ENCODE measurements at places on chromosomes 16 and 17.

GRCh38 chr17:37750768-37751475 lies 6.1 kb upstream of the HNF1B start:
- DNase-seq = no peak

DNA sequence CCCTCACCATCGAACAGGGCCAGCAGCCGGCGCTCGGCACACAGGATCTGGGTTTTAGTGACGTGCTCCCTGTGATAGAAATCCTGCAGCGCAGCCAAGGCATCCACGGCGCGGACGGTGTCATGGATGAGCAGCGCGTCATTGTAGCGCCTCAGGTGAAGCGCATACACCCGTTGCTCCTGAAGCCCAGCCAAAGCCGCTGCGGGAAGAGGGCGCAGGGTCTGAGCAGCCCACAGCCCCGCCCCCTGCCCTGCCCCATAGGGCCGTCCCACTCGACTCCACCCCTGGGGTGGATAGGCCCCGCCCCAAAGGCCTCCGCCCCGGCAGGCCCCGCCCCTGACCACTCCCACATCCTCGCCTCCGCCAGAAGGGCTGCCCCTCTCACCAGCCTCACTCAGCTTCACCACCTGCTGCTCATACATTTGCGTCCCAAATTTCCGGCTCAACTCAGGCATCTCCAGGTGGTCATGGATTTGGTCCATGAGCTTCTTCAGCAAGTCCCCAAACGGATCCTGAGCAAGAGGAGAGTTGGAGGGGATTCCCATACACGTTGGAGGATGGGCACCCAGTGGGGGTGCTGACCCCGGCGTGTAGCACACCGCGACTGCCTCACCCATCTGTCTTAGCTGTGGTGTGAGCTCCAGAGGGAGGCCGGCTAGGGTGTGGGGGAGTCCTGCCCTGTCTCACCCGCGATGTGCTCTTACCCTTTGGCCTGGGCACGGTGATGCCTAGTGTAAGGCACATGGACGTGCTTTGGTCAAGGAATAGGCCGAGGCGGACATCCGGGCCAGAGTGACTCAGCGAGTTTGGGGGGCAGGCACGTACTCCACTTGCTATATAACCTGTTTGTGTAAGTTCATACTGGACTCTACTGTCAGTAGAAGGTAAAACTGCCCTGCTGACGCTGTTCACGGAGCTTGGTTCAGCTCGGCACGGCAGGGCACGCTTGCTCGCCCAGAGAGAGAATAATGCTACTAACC lies 4.6 kb downstream of the DHX58 start:
- DNase-seq = peak; percentile 90

DNA sequence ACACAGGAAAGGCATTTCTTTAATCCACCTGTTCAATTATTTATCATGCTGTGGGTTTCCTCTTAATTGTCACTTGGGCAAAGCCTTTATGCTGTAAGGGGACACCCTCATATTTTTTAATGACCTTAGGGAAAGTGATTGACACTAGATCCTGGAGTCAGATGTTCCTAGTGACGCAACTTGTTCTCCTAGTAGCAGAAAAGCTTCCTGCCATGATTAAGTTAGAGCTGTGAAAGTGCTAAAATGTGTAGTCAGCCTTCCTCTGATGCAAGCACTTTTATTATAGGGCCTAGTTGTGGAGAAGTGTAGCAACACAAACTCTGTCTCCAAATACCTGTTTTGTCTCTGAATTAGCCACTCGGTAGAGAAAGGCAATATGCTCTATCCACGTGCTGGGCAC lies 12.3 kb downstream of the TMEM100 start:
- DNase-seq = no peak

- peak; percentile 90 for DNase-seq
Measured at GRCh38 chr17:63699638-63700527, at the start of gene LIMD2. Gene LIMD2, minus strand, starts transcription at chr17:63700125. Its CDS starts 827 bp downstream, at chr17:63699298.

- no peak for DNase-seq
Measured at GRCh38 chr16:60932600-60932999, 1103.6 kb downstream of the CDH8 start.

DNA sequence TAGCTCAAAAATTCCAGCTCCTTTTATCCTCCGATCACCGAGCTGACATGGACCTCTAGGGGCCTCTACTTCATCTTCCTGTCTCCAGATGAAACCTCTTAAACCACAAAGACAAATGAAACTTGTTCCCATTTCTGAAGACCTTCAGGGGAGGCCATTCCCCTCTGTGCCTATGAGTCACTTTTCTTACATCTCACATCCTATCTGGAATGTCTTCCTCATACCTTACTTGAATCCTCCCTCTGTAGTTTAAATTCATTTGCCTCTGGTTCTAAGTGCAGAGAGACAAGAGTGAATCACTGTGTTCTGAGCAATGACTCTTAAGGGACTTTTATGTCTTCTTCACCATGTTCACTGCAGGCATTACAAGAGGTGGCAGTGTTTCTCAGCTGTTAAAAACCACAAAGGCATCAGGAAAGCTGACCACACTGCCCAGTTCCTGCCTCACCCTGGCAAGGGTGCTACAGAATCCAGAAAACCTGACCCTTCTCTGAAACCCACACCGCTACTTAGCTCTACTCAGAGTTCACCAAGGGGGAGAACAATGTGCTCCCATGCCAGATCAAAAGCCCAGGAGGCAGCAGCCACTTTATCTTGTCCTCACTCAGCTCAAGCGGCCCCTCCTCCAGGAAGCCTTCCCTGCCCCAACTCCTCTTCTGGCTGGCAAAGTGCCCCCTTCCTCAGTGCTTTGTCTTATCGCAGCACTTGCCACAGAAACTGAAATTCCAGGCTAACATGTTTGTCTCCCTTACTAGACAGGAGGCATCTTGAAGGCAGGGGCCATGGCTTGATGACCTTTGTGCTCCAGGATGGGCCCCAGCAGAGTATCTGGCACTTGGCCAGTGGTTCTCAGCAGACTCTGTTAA lies 6.4 kb downstream of the CUEDC1 start:
- DNase-seq = no peak

DNA sequence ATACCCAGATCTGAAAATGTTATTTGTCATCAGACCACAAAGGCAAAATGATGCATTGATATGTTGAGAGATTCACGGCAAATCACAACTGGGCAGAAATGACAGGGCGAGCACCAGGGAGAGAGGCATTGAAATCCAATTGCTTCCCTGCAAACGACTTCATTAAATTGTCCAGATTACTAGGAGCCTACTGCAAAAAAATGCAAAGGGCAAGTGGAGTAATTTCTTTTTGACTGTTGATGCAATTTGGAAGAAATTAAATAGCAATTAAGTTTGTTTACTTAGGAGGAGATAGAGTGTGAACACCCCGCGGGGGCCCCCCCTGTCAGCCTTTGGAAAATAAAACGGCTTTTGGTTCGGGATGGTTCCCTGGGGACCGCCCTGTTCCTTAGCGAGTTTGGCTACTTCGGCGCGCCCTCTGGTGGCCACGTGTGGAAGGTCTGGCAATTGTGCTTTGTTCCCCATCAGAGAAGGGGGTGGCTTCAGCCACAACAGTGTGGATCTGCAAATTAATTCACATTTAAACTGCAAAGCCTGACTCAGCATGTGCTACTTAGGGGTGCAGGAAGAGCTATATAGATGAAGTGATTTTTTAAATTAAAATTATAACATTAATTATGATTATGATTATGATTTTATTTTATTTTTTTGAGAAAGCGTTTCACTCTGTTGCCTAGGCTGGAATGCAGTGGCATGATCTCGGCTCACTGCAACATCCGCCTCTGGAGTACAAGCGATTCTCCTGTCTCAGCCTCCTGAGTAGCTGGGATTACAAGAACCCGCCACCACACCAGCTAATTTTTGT lies 14.5 kb upstream of the TMC7 start:
- peak; percentile 80 for DNase-seq

DNA sequence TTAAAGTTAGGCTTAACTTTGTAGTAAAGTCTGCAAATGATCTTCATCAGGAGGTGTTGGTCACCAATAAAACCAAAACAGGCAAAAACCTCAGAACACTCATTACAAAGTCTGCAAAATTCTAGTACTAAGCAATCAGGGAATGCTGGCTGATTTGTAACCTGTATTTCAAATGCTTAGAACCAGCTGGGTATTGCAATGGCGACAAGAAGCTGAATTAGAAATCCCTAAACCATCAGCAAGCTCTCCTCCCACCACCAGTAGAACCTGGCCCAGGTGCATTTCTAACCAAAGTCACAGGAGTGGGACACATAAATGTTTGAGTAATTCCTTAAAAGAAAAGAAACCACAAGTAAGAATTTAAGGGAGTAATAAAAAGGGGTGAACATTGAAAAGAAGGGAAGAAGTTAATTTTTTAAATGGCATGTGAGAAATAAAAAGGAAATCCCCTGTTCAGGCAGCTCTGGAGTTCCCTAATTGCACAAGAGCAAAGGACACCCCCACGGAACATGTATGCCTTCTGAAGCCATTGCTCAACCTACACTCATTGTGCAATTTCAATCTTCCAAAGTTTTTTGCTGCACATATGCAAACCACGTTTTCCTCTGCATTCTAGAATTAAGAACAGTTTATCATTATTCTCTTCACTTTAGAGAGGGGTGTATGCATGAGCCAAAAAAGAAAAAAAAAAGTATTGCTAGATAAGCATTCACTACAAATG lies 102.9 kb downstream of the HIC1 start:
- DNase-seq = no peak

DNA sequence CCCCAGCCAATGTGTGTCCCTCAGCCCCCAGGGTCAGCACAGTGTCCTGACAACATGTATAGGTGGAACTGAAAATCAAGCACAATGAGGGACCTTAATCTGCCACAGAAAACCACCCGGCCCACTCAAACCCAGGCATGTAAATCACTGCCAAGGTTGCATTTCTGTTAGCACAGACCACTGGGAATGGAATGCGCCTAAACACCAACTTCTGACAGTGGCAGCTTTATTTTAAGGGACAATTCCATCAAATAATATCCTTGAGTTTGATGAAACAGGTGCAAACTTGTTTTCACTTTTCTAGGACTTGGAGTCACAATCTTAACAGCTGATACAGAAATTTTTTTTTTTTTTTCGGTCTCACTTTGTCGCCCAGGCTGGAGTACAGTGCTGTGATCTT lies 37.3 kb upstream of the MRPS23 start:
- DNase-seq = no peak

GRCh38 chr17:81204578-81204977 lies 18.2 kb downstream of the CEP131 start:
- no peak for DNase-seq

DNA sequence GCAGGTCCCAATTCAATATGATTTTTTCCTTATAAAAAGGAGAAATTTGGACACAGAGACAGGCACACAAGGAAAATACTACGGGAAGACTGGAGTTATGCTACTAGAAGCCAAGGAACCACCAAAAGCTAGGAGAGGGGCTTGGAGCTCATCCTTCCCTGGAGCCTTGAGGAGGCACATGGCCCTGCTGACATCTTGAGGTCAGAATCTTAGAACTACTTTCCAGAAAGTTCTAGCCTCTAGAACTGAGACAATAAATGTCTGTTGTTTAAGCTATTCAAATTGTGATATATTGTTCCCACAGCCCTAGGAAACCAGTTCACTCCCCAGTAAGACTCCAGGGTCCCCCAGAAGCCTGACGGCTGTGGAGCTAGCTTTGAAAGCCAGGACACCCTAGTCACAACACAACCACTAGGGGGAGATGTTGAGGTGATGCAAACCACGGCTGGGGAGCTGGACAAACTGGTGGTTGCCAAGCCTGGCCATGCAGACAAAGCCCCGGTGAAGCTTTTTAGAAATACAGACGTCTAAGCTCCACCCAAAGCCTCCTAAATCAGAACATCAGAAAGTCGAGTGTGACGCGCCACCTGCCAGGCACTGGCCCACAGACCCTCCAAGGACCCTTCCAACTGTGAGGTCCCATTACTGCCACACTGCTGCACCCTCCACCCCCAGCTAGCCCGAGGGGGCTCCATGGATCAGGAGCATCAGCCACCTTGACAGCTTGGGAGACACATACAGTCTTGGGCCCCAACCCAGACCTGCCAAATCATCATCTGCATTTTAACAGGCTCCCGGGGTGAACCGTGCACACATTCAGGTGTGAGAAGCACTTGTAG lies 106.4 kb downstream of the SLC39A11 start:
- DNase-seq = peak; percentile 59

DNA sequence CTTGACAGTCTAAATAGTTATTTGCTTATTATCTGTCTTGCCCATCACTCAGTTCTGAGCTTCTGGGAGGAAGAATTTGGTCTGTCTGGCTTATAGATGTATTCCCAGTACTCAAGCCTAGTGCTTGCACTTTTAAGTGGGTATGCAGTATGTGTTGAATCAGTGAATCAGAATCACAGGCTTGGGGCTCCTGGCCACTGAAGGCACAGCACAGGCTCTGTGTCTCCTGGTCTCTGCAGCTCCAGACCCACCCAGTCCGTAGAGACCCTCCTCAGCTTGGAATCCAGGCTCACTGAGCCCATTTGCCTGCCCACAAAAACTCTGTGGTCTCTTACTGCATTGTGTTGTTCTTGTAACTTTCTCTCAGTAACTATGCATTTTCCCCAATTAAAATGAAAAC lies 19.3 kb upstream of the CFAP20 start:
- no peak for DNase-seq

- no peak for DNase-seq
Measured at GRCh38 chr17:32298721-32299579, 33.3 kb downstream of the RHBDL3 start.

- peak; percentile 54 for DNase-seq
Measured at GRCh38 chr16:88783391-88784073, 1.5 kb downstream of the PIEZO1 start.

GRCh38 chr16:76940251-76940650 lies 250.7 kb upstream of the MON1B start:
- DNase-seq = no peak

DNA sequence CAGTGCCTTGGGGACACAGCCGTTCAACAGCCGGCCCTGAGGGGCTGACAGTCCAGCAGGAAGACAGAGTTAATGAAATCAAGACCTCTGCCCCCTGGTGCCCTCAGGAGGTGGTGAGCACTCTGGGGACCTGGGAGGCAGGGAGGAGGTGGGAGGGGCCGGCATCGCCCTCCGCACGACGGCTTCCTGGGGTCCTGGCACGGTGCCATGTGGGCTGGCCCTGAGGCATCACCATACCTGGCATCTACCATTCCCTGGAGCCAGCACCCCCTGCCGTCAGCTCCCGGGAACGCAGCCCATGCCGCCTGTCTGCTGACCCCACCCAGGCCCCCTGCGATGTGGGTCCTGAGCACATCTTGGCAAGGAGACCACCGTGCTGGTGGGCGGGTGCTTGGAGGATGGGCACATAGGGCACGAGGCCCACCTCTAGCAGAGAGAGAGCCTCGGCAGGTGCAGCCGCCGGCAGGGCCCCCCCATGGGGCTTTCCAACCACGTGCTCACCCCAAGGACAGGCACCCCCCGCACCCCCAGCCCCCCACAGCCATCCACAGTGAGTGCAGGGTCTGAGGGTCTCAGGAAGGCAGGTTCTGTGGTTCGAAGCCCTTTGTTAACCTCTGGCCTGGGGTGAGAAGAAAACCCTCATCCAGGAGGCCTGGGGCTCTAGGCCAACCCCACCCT lies 52.5 kb downstream of the ZFPM1 start:
- DNase-seq = peak; percentile 51

DNA sequence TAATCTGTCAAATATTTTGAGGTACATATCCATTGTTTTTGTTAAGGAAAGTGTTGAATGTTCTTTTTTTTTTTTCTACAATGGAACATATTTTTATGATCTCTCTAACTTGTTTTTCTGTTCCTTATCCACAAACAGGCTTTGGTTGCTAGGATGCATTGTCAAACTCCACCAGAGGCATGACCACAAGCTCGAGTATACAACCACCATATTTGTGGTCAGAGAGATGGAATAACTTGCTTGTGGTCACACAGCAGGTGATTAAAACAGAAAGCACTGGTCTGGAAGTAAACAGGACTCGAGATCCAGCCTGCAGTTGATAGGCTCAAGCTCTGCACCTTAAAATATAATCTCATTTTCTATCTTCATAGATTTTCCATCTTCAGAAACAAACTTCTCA lies 105.8 kb upstream of the ADAMTS18 start:
- no peak for DNase-seq

Measured in B cell (primary cell).